ENCODE measurements at places on chromosomes 3 and 15.

GRCh38 chr15:90465930-90466567 lies 63.7 kb upstream of the CRTC3 start:
- no peak for DNase-seq

DNA sequence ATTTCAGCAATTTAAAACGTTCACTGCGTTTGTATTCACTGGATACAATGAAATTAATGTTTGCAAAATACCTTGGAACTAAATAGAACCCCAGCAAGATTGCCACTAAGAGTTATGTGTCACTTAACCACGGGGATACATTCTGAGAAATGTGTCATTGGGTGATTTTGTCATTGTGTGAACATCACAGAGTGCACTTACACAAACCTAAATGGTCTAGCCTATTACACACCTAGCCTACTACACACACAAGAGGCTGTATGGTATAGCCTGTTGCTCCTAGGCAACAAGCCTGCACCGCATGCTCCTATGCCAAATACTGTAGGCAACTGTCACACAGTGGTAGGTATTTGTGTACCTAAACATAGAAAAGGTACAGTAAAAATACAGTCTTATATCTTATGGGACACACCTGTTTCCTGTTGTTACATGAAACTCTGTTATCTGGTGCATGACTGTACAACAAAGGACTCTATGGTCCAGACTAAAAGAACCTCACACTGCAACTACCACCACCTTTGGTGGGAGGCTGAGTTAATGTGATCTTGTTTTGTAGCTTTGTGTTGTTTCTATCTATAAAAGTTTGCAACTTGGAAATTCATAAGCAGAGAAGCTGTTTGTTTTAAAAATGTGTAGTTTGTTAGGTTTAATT lies 92.2 kb upstream of the NTRK3 start:
- DNase-seq: no peak

DNA sequence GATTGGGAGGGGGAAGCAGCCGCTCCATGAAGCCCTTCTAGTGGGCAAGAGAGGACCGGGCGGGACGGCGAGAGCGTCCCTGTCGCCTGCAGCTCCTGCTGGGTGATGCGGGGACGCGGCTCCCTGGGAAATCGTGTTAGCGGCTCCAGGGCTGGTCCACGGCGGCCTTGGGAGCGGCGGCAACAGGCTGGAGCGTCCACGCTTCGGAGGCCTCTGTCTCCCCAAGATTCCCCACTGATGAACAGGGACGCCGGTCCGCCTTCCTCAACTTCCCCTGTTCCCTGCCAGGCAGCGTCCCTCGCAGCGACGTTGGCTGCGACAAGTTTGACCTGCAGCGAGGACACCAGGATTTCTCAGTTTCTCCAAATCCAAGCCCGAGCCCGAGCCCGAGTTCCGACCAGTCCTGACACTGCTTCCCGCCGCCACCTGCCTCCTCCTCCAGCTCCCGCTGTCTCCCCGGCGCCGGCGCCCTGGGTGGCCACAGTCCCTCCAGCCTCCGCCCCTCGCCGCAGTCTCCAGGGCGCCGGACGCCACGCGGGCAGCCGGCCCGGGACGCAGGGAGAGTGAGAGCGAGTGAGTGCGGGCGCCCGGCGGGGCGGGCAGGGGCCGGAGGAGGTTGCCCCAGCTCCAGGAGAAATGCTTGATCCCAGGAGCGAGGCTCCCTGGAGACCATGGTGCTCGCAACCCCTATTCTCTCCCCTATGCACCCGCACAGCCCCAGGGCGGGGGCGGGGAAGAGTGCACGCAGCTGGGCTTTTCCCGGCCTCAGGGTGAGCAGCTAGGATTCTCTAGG lies 78.1 kb upstream of the RNF7 start:
- no peak for DNase-seq

- DNase-seq: no peak
These were observed 113.2 kb downstream of the PTPRG start for GRCh38 chr3:61674596-61674995.

- DNase-seq: no peak
These were observed 56.8 kb upstream of the LCTL start for GRCh38 chr15:66622591-66623022.

- DNase-seq: no peak
These were observed 95.5 kb upstream of the PRR23E start for GRCh38 chr3:127097481-127097880.

GRCh38 chr3:115284980-115285379 lies 137.9 kb upstream of the ZBTB20 start:
- no peak for DNase-seq

DNA sequence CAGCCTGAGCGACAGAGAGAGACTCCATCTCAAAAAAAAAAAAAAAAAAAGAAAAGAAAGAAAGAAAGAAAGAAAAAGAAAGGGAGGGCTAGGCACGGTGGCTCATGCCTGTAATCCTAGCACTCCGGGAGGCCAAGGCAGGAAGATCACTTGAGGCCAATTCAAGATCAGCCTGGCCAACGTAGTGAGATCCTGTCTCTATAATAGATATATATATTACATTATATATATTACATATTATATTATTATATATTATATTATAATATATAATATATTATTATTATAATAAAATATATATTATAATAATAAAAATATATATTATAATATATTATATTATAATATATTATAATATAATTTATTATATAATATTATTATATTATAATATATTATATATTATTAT lies 48.9 kb downstream of the PTPN9 start:
- DNase-seq: no peak

DNA sequence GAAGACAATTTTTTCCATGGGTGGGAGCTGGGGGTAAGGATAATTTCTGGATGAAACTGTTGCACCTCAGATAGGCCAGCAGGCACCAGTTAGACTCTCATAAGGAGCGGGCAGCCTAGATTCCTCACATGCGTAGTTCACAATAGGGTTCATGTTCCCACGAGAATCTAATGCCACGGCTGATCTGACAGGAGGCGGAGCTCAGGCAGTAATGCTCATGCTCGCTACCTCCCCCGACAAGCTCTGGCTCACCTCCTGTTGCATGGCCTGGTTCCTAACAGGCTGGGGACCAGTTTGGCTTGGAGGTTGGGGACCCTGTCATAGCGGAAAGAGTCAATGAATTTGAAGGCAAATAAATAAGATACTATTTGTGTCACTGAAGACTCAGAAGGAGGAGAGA lies 105.5 kb downstream of the PLD1 start:
- DNase-seq: no peak

DNA sequence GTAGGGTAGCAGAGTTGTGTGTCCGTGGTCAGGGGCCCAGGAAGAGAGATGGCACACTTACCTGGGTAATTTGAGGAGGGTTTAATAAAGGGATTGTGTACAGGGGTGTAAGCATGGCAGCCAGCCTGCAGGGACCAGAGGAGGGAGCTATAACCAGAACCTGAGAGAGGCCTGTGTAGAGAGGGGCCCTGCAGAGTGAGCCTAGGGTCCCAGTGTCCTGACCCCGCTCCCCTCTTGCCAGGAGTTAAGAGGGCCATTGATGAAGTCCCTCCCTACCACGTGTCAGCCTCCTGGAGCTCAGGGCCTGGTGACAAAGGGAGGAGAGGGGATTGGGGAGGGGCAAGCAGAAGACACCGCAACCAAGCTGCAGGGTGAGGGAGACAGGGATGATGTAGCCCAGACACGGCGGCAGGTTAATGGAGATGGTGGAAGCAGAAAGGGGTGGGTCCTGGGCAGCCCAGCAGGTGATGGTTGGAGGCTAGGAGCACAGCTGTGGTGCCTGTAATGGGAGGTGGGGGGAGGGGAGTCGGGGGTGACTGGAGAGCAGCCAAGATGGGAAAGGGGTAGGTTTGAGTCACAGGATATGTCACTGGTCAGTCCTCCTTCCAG lies 165.4 kb upstream of the TOPAZ1 start:
- DNase-seq: no peak

DNA sequence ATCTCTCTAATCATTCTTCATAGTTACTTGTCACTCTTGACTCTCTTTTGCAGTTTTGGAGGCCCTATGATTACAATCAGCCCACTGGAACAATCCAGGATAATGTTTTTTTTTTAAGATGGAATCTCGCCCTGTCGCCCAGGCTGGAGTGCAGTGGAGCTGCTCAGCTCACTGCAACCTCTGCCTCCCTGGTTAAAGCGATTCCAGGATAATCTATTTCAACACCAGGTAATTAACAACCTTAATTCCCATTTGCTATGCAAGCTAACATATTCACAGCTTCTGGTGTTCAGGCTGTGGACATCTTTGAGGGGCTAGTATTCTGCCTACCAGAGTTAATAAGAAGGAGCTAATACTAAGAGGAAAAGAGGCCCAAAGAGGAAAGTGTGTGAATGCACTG lies 1.1 kb upstream of the BLOC1S6 start:
- DNase-seq: no peak

GRCh38 chr3:195806211-195806915 lies 5.4 kb downstream of the MUC4 start:
- no peak for DNase-seq

DNA sequence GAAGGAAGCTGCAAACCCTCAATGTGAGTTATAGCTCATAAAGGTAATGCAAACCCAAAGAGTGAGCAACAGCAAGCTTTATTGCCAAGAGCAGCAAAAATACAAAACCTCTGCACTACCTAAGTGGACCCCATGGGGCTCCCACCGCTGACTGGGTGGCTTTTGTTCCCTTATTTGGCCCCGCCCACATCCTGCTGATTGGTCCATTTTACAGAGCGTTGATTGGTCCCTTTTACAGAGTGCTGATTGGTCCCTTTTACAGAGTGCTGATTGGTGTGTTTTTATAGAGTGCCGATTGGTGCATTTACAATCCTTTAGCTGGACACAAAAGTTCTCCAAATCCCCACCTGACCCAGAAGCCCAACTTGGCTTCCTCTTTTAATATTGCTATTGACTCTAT lies 154.5 kb upstream of the NSMCE3 start:
- DNase-seq: no peak

GRCh38 chr3:156761007-156761406 lies 65.1 kb upstream of the LEKR1 start:
- DNase-seq: no peak

DNA sequence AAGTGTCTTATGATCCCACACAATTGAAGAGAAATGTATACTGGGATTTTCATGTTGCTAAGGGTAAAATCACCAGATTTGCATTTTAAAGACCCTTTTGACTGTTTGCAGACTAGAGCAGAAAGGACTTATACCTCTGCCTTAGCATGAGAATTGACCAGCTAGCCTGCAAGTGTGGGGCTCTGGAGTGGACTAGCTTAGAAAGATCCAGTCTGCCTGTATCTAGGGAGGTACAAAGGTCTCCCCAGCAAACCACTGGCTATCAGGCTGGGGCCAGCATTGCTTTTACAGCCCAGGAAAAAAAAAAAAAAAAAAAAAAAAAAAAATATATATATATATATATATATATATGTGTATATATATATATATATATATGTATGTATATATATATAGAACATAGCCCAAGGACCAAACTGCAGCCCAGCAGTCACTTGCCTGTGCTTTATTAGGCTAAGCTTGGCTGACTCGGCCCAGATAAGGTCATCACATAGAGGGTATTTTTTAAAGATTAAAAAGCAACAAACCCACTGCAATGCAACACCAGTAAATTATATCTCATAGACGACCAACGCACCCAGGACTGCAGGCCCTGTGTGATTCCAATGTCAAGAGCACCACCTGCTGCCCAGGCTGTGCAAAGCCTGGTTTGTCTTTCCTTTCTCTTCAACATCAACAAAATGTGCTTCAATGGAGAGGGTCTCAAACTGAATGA lies 63.7 kb downstream of the DCLK3 start:
- no peak for DNase-seq

- DNase-seq: no peak
These were observed 24.8 kb downstream of the UQCC5 start for GRCh38 chr3:52561028-52561747.

DNA sequence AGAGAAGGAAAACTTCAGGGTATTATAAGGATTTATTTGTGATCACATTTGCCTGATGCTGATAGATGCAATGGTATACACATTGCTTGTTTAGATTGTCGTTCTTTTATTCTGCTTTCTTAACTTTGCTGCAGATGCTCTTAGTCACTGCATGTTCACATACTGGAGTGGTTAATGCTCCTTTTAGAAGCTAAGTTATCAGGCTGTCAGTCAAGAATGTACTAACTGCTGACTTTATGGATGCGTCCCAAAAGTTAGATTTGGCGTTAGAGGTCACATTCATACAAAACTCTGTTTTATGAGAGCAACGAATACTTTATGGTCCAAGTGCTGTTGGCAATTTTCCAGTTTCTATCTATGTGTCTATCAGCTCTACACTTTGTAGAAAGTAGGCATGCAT lies 160.7 kb downstream of the BBX start:
- no peak for DNase-seq

DNA sequence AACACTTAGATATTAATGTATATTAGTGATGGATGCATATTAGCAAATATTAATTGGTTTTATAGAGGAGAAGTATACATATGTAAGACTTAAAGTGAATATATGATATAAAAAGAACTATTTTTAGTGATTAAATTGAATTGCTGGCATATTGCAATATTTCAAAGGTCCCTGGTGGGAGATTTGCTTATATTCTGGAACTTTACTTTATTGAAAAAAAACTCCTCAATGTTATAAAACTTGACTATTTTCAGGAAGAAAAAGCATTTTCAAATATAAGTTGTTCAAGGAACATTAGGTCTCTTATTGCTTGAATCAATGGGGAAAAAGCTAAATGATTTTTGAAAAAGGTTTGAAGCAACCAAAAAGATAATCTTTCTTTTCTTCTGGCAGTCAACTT lies 21.4 kb upstream of the OTOL1 start:
- DNase-seq: no peak

DNA sequence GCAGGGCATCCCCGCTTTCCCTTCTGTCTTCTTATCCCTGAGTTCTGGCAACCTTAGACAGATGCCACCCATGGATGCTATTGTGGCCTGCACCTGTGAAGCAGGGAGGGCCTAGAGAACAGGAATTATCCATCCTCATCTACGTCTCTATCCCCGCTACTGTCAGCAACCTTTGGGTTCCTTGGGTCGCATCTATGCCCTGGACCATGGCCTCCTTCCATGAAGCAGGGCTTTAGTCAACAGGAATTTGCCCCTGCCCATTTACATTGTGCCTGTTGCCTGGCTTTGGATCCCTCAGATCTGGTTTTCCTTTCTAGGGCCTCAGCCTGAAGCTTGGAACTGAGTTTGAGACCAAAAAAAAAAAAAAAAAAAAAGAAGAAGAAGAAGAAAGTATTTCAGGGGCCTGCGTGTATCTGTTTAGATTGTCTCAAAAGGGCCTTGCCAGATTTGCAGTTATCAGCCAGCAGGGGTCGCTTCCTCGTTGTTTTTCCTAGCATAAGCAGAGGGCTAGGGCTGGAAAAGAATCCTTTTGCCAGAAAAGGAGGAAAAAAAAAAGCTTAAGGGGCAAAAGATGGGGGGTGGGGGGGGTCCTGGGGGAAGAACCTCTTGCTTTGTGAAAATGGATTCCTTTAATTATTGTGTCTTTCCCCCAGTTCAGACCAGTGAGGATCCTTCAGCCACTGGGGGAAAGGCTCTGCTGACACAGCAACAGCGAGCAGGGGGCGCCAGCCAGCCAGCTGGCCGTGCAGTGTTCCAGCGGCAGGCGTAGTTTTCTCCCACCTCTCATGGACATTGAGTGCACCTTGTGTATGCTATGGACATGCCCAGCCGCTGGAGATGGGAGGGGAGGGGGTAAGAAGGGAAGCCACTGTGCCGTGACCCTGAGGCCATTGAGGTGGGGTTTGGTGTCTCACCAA lies 65.7 kb upstream of the ALDH1L1 start:
- DNase-seq: no peak

- no peak for DNase-seq
These were observed 9.7 kb downstream of the RBMS3 start for GRCh38 chr3:29290596-29290995.
